Bronchus fibroblast of lung (primary cell): ENCODE measurements at places on chromosomes 1 and 21. TPM values are rescaled to one million over a fixed set of nuclear protein-coding genes. Genes with fewer than 3 reads are reported as not detected.

Gene KDF1
- 0.67 and 1.3 TPM in 2 replicates for total RNA-seq

Gene GPX7
- 52.2 and 55.5 TPM in 2 replicates for total RNA-seq

Gene CIART
- 0.74 and 1.0 TPM in 2 replicates for total RNA-seq

Gene BTBD8
- 1.6 and 3.9 TPM in 2 replicates for total RNA-seq

Gene TSSK3
- under 0.01 TPM in 1 of 2 replicates, not detected in the other for total RNA-seq

Gene ZBED6
- 4.3 and 5.0 TPM in 2 replicates for total RNA-seq

Gene CFHR4
- total RNA-seq = not detected in 2 replicates

Gene MYBPHL
- not detected in 2 replicates for total RNA-seq

Gene LRRC71
- 0.15 and 1.3 TPM in 2 replicates for total RNA-seq

Gene OR2W3
- total RNA-seq = not detected in 2 replicates

Gene MX2
- 0.45 and 1.5 TPM in 2 replicates for total RNA-seq

Gene IL23R
- not detected in 2 replicates for total RNA-seq

Gene DNAH14
- 7.6 and 10.3 TPM in 2 replicates for total RNA-seq

Gene FHL3
- total RNA-seq = 26.2 and 27.2 TPM in 2 replicates

Gene KCNT2
- 1.3 and 1.6 TPM in 2 replicates for total RNA-seq

Gene TMPRSS3
- not detected in 2 replicates for total RNA-seq

Gene LHX8
- total RNA-seq = not detected in 2 replicates

Gene FOXD2
- under 0.01 TPM in 2 replicates for total RNA-seq

Gene GPR61
- not detected in 2 replicates for total RNA-seq

Gene PIGR
- not detected in 2 replicates for total RNA-seq

Gene NKAIN1
- 0.15 and 2.4 TPM in 2 replicates for total RNA-seq

Gene VCAM1
- 4.5 and 5.7 TPM in 2 replicates for total RNA-seq

Gene LAD1
- not detected in 2 replicates for total RNA-seq

Gene MAEL
- not detected in 2 replicates for total RNA-seq

Gene GPR37L1
- total RNA-seq = not detected in 2 replicates

Gene FCRL4
- not detected in 2 replicates for total RNA-seq

Gene C8B
- total RNA-seq = not detected in 2 replicates

Gene FMO5
- 0.59 and 1.0 TPM in 2 replicates for total RNA-seq

Gene OR6N1
- not detected in 2 replicates for total RNA-seq

Gene ATP1A4
- total RNA-seq = not detected in 2 replicates

Gene TPTE
- total RNA-seq = not detected in 2 replicates

Gene PTGER3
- total RNA-seq = under 0.01 TPM in 1 of 2 replicates, not detected in the other

Gene FNDC5
- under 0.01 and 0.17 TPM in 2 replicates for total RNA-seq

Gene FAM72B
- 5.1 and 12.3 TPM in 2 replicates for total RNA-seq

Gene OR2L5
- not detected in 2 replicates for total RNA-seq

Gene CHIA
- not detected in 2 replicates for total RNA-seq

Gene FALEC
- total RNA-seq = not detected in 2 replicates

Gene TCP10L
- total RNA-seq = not detected in 2 replicates

Gene RWDD3
- 6.8 and 9.9 TPM in 2 replicates for total RNA-seq

Gene CDC42
- total RNA-seq = 276 and 283 TPM in 2 replicates

Gene CLCA2
- under 0.01 and 0.15 TPM in 2 replicates for total RNA-seq

Gene MMEL1
- not detected in 2 replicates for total RNA-seq

Gene NR5A2
- not detected in 2 replicates for total RNA-seq

Gene TNFRSF18
- 0.34 TPM in 1 of 2 replicates, not detected in the other for total RNA-seq

Gene STRIP1
- 17.4 and 19.5 TPM in 2 replicates for total RNA-seq

Gene TRAF3IP3
- total RNA-seq = 0.15 TPM in 1 of 2 replicates, not detected in the other

Gene A3GALT2
- not detected in 2 replicates for total RNA-seq

Gene DMAP1
- 45.2 and 52.6 TPM in 2 replicates for total RNA-seq

Gene HSF2BP
- total RNA-seq = 0.34 and 0.45 TPM in 2 replicates

Gene ERG
- not detected in 2 replicates for total RNA-seq

Gene PBX1
- total RNA-seq = 22.7 and 28.2 TPM in 2 replicates
